ENCODE measurements at places on chromosomes 12 and 14.

- DNase-seq, result peak; percentile 71
Measured at GRCh38 chr14:50347521-50347920, 35.4 kb downstream of the DMAC2L start.

DNA sequence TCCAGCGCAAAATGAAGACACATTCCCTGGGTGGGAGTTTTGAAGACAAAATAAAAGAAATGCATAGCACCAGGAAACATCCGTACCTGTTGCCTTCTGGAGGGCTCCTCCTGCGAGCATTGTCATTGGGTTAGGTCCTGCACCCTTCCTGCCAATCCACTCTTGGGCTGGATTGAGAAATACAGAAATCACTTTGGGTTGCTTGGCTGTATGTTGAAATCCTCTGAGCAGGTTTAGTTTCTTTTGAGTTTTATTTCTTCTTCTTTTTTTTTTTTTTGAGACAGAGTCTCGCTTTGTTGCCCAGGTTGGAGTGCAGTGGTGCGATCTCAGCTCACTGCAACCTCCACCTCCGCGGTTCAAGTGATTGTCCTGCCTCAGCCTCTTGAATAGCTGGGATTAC, 67.6 kb downstream of the ARF6 start:
- no peak for DNase-seq

GRCh38 chr12:132837693-132838409, 9.2 kb upstream of the GOLGA3 start:
- peak; percentile 34 for DNase-seq

GRCh38 chr12:38282886-38283285, 33.7 kb upstream of the ALG10B start:
- DNase-seq, result no peak

GRCh38 chr12:40039598-40039997, 66.3 kb downstream of the SLC2A13 start:
- no peak for DNase-seq

DNA sequence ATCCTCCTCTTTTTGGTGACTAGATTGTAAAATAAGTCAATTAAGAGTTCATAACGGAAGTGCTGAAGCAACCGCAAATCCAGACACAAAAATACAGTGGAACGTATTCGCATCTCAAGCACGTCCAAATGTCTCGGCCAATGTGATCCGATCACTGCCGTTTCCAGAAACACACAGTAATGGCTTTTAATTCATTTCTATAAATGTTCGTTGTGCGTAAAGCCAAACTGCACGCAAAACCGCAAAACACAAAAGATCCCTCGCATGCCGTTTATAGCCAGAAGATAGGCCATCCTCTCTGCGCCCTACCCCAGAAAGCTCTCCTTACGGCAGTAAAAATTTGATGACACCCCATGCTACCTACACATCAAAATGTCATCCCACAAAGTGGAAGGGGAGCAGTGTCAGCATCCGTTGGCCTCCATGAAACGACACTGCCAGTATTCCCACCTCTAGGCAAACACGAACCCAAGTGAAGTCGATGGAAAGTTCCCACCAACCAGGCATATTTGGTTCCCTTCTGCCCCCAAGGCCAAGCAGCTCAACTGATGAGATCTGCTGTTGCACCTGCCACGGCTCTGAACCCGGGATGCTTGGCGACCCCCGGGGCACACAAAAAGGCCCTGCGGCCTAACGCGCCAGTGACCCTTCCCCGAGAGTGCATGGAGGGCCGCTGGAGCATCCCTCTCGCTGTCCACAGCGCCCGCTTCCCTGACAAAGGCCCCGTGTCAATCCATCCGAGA, 1.4 kb downstream of the HECTD4 start:
- DNase-seq, result no peak

DNA sequence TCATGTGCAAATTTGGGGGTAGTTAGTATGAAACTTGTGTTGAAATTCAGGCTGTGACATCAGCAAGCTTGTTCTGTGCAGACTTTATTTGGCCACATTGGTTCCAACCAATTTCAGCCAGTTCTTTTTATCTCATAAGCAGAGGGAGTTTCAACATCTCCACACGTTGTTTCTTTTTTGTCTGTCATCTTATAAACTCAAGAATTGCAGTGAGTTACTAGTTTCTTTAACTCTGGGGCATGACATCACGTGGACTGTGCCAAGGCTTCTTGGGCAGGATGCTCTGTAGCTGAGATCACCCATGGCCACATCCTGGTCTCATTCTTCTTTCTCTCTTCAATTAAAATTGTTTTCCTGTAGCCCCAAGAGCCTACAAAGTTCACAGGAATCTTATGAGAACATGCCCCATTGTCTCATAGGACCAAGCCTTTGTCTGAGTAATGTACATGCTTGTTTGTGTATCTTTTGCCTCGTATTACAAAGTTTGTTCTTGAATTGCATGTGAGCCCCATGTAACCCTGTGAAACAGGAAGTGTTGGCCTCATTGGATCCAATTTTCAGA, 982.0 kb upstream of the TMEM132C start:
- DNase-seq, result peak; percentile 97

DNA sequence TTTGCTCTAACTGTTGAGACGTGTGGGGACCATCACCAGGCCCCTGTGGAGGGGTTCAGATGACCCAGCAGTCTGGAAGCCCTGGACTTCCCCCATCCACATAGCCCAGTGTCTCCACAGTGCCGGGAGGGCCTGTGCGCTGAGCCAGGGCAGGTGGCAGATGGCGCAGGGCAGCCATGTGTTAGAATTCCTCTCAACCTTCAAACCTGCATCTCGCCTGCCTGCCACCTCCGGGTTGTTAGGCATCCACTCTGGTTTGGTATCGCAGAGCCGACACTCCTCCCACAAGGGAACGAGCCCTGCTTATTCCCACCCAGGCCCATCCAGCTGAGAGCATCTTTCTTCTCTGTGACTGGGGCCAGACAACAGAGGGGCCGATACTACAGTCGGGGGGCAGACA, 84.5 kb downstream of the ADGRD1 start:
- DNase-seq, result no peak

- peak; percentile 58 for DNase-seq
Measured at GRCh38 chr12:98439471-98439951, 75.9 kb upstream of the TMPO start.

DNA sequence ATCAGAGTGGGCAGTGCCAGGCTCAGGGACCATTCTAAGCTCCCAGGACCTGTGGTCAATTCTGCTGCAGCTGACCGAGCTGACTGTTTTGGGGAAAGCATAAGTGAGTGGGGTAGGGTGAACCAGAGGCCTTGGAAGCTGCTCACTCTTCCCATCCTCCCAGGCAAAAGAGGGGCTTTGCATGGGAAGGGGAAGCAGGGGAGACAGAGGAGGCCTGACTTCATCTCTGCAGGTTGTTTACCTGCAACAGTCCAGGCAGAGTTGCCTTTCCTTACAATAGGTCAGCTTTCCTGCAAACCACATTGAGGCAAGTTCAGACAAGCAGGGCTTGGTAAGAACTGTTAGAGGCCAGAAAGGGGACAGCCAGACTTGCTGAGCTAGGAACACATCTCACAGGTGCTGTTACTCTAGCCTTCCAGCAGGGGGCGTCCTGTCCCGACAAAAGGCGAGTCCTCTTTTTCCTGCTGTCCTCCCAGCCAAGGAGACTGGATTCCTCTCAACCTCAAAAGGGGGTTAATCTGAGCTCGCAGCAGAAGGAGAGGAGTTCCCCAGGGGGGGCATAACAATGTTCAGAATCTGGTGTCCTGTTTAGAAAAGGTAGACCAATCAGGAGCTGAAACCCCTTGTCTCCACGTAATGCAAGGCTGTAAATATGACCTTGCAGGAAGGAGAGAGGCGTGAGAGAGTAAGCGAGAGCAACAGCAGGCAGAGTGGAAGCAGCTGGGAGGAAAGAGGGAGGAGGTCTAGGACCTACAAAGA, 4.3 kb upstream of the DHRS2 start:
- DNase-seq, result peak; percentile 76

DNA sequence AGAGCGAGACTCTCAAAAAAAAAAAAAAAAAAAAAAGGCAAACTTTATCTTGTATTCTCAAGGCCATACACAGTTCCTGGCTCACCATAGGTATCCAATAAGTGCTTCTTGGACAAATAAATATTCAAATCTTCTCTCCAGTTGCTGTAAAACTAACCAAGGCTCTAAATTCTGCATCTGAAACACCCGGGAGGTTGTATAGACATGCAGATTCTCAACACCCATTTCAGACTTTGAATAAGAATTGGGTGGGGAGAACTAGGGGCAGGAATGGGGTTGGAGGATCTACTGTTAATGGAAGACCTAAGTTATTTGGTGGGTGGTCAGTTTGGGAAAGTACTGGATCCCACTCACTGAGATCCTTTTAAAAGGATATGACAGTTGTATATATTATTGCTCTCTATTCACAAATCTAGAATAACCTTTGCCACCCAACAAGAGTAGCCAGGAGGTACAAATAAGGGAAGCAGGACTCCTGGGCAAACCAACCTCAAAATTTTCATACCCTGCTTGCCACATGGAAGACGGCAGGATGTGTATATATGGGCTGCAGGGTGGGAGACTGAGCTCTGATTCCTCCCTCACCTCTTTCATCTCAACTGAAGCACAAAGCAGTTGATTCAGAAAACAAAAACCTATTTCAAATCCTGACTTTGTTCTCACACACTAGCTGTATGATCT, 879 bp downstream of the GDF3 start:
- no peak for DNase-seq

- peak; percentile 58 for DNase-seq
Measured at GRCh38 chr14:104708606-104709268, 15.3 kb upstream of the ADSS1 start.

GRCh38 chr14:53528185-53528671, 375.1 kb upstream of the DDHD1 start:
- DNase-seq, result peak; percentile 63

DNA sequence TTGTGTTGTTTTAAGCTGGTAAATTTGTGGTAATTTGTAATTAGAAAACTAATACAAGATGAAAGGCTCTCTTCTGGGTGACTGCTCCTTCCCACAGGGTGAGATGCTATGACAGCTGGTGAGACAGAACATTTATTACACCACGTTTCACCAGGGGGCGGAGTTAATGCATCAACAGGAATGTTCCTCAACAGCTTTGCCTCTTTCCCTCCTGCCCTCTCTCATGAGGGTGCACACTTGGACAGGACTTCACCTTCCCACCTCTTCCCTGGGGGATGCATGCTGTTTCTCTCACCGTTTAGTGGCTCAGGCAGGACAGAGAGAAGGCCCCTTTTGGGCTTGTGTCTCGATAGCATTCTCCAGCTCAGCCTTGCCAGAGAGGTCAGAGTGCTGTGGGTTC, 13.4 kb upstream of the PPP1R1A start:
- peak; percentile 21 for DNase-seq

- no peak for DNase-seq
Measured at GRCh38 chr14:32192712-32193373, 9.0 kb upstream of the RNU6-7 start.

DNA sequence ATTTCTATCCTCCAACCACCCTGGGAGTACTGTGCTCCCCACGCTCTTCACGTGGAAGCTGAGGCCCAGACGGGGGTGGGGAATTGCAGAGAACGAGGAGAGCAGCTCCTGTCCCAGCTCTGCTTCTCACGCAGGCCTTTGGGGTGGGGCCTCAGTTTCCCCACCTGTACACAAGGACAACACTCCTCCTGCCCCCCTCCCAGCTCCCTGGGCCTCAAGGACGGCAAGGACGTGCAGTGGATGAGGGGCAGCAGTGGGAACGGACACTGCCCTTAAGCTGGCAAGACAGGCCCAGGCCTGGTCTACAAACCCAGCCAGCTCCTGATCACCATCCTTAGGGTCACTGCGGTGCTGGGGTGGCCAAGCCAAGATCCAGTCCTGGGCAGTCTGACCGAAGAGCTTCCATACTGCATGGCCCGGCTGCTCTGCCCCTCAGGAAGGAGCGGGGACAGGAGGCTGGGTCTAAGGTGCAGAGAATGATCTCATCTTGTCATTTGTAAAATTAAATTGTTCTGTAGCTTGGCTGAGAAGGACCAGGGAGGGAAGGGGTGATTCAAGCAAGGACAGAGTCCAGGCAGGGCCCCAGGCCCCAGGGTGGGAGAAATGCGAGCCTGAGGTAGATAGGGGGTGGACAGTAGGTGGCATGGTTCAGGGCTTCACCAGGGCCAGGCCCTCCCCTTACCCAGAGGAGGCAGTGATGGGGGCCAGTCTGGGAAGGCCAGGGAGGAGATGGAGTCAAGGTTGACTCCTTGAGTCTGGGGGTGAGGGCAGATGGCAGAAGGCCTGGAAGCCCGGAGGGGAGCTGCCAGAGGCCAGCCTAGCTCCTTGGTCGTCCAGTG, 1.3 kb upstream of the CLBA1 start:
- DNase-seq, result no peak

DNA sequence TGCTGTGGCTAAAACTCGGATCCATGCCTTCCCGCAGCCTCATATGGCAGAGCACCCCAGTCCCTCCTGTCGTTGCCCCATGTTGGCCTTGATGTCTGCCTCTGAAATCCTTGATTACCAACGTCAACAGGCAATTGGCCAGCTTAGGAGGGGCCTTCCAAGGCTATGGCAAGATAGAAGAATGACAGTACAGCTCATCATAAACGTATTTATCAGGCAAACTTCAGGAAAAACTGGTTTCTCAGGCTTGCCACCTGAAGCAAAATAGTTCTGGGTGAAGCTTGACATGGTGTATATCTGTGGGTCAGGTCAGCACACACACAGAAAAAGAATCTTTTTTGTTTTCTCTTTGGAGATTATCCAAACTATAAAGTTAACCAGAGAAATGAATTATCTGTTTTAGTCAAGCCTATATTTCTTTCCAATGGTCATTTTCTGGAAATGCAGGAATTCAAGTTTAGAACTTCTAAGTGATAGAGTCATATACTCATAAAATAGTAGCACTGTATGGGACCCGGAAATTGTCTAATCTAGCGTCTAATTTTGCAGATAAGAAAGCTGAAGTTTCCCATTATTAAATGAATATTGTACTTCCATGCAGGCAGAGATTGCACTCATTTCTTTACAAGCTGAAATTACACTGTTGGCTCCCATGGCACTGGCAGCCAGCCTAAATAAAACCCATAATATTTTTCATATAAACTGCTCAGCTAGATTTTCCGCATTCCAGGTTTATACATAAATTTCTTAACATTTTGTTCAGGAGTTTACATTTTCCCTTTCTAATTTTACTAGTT, 24.4 kb upstream of the DUSP16 start:
- no peak for DNase-seq

DNA sequence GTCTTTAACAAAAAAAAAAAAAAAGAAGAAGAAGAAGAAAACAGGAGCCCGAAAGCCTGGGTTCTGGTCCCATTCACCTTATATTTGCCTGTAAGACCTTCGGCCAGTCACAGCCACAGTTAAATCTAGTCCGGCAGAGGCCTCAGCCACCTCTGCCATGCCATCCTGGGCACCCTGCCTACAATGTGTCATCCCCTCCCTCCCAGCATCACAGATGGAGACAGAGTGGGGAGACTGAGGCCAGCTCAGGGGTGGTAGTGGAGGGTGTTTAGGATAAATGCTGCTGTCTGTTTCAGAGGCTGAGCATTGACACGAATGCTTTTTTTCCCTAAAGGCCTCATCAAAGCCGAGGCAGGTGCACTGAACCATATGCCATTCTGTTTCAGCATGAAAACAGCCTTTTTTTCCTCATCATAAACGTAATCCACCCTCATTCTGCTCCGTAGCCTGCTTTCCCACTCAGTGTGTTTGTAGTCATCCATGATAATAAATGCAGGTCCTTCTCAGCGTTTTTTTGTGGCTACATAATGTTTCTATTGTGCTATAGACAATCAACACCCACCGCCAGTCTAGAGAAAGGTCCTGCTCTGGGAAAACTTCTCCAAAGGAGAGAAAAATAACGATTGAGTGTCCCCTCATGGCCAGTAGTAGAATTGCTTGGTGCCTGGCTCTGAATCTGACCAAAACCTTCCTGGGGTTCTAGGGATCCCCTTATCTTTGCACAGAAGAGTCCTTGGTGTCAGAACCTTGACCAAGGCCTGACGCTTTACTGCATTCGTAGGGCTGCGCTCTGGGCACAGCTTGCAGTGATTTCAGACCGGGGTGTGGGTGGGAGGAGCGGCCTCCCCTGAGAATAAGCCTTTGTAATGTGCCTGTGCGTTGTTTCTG, 41.1 kb upstream of the TSPAN9 start:
- DNase-seq, result peak; percentile 30

Data from fibroblast of mammary gland (primary cell).